Cortex of kidney (tissue), 1 donor: ENCODE measurements at places on chromosomes 11 and 22.

DNA sequence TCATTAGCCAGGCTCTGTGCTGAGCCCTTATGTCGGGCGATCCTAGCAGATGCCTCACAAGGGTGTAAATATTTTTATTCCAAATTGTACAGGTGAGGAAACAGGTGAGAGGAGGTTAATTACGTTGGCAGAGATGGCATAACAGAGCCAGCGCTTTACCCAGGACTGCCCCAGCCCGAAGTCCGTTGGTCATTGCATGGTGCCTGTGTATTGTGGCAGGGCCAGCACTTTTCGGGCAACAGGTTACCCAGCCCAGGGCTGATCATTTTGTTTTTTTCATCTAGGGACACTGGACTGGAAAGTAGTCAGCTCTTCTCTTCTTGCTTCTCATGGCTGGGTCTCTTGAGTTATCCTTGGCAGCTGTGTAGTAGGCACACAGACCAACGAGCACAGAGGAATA, 202.2 kb upstream of the NAV2 start:
- no peak for DNase-seq

DNA sequence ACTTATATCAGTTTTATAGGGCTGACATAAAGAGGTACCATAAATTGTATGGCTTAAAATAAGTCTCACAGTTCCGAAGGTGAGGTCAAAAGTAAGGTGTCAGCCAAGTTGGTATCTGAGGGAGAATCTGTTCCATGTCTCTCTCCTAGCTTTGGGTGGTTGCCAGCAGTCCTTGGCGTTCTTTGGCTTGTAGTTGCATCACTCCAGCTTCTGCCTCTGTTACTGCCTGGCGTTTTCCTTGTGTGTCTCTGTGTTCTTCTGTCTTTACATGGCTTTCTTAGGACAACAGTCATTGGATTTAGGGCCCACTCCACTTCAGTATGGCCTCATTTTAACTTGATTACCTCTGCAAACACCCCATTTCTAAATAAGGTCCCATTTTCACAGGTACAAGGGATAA, 16.7 kb downstream of the MMP7 start:
- DNase-seq: no peak

DNA sequence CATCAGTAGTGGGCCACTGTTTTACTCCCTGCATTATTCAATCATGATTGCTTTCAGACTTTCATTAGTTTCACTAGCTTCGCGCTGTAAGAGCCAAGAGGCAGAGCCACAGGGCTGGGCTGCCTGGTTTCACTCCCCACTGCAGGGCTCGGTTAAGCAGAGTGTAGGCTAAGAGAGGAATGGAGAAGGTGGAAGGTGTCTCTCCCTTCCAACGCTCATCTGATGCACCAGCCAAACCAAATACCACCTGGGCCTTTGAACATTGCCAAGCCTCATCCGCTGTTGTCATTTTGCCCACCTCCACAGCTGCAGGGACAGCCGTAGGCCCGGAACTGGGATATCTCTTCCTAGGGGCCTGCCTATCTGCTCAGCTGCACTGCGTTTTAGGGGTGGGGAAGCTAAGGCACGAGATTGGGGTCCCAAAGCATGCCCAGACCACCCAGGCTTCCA, 480 bp upstream of the SMARCB1 start:
- DNase-seq: no peak

DNA sequence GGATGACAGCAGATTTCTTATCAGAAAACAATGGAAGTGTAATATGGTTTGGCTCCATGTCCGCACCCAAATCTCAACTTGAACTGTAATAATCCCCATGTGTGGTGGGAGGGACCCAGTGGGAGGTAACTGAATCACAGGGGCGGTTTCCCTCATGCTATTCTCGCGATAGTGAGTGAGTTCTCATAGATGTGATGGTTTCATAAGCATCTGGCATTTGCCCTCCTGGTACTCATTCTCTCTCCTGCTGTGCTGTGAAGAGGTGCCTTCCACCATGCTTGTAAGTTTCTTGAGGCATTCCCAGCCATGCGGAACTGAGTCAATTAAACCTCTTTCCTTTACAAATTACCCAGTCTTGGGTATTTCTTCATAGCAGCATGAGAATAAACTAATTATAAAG, 81.0 kb upstream of the SCUBE2 start:
- DNase-seq: no peak

DNA sequence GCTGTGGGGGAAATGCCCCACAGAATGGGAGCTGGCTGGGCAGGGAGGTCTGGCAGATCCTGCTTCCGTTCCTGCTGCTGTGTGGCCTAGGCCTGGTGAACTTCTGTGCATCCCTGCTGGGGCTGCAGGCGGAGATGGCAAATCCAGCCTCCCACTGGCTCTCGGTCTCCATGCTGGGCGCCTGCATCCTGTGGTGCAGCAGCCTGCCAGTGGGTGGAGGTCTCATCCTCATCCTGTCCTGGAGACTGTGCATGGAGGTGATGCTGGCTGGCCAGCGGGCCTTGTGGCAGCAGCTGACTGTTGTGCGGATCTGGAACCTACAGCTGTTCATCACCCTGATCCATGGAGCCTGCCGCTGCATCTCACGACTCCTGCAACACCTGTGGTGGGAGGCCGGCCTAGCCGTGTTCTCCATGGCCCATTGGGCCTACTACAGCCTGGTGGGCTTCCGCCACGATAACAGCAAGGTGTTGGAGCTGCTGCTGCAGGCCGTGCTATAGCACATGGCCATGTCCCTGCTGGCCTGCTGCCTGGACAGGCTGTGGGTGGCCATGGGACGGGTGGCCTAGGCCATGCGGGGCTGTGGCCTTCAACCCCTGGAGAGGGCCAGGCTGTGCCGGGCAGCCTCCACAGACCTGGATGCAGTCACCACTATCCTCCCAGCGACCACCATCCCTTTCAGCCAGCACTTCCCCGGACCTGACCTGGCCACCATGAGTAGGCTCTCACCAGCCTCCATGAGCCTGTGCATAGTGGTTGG, 8.8 kb upstream of the RPL3 start:
- no peak for DNase-seq

- no peak for DNase-seq
These were observed 926 bp downstream of the PRR5L start for GRCh38 chr11:36296884-36297543.

GRCh38 chr11:86688398-86689179, 16.2 kb upstream of the ME3 start:
- DNase-seq: no peak

- no peak for DNase-seq
These were observed 273.2 kb upstream of the KIRREL3 start for GRCh38 chr11:127273593-127274327.

- no peak for DNase-seq
These were observed 18.0 kb upstream of the DNAJB13 start for GRCh38 chr11:73932781-73933180.

DNA sequence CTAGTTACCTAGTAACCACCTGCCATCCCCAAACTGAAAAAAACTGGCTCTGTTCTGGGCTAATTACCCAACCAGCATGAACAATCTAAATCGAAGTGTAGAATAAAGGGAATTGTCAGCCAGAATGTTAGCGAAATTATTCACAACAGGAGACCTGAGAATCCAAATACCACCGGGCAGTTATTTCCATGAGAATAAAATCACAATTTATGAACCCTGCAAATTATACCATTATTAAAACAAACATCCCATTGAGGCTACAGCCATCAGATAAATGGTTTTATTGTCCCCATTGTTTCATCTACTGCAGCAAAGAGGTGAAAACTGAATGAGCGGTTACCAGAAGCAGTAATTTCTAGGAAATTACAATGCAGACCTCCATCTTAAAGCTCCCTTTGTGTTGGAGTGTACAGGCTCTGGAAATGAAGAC, 21.7 kb downstream of the FAM168A start:
- no peak for DNase-seq

DNA sequence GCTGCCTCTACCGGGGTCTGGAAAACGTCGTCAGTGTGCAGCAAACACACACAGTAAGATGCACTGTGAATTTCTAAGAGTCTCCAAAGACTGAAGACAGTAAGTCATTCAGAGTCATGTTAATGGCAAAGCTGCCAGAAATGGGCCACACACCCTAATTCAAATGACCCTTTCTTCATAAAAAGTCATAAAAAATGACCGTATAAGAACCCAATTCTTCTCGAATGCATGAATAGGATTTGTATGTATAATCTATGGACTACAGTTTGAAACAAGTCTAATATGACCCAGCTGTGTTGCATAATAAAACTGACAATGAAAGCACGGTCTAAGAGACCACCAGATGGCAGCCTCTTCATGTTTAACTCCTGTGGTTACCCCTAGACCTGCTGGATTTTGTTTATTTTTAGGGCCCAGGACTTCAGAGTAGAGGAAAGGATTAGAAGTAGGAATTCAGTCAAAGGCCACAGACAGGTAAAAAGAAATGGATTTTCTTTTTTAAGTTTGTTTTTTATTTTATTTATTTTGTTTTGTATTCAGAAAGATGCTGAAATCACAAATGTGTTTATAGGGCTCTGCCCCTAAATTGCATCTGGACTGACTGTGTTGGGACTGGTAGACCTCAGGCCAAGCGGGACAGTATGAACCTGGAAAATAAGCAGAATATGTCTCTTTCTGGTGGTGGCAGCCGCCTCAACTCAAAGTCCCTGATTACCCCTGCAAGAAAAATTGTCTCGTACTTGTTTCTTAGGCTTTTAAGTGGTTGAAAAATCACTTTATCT, 32.1 kb upstream of the SLC5A12 start:
- no peak for DNase-seq

GRCh38 chr11:2898366-2899079, 12.9 kb upstream of the CDKN1C start:
- no peak for DNase-seq

- no peak for DNase-seq
These were observed 19.8 kb downstream of the IGSF9B start for GRCh38 chr11:133937015-133937414.

DNA sequence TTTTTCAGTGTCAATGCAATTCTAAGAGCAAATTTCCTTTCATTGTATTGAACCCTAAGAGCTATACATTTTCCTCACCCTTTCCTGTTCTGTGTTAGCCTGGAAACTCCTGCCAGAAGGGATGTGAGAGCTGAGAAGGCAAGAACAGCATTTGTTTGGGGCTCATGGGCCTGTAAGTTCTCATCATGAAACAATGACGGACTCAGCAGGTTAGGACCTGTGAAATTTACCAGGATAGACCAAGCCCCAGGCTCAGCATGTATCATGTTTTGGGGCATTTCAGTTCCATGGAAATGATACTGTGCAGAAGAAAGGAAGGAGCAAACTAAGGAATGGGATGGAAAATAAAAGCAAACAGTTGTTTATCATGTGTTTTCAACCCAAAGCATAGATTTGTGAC, 41.6 kb downstream of the NTM start:
- no peak for DNase-seq

- DNase-seq: no peak
These were observed 49.6 kb upstream of the NECTIN1 start for GRCh38 chr11:119778391-119779194.

DNA sequence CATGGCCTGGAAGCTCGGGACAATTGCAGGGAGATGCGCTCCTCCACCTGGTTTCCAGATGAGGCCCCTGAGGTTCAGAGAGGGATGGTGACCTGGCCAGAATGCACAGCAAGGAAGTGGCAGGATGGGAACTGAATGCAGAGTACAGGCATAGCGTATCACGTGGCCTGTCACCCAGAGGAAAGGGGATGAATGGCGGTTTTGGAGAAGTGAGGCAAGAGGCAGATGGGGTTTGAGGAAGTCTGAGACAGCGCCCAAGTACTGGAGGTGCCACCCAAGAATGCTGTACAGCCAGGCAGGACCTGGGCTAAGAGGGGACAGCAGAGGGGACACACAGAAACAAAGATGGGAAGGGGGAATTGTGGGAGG, 4.9 kb downstream of the RAB3IL1 start:
- no peak for DNase-seq

DNA sequence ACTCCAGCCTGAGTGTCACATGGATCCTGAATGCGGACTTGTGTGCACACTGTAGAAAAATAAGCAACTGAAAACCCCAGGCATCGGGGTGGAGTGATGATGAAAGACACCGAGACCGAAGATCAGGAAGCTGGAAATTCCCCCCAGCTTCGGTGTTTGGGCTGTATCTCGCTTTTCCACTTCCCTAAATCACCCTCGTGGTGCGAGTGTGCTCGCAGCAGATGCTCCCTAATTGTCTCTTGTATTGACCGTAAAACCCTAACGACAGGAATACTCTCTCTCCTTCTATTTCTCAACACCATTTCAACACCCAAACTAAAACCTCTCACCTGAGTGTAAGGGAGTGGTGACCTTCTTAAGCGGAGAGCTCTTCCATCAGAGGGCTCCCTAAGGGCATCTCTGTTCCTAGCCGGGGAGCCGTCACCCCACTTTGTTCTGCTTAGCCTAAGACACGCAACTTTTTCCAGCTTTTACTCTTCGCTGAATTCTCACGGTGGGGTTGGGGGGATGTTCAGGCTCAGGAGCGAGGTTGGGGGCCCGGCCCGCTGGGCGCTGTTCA, 635 bp upstream of the GRK3 start:
- DNase-seq: no peak

DNA sequence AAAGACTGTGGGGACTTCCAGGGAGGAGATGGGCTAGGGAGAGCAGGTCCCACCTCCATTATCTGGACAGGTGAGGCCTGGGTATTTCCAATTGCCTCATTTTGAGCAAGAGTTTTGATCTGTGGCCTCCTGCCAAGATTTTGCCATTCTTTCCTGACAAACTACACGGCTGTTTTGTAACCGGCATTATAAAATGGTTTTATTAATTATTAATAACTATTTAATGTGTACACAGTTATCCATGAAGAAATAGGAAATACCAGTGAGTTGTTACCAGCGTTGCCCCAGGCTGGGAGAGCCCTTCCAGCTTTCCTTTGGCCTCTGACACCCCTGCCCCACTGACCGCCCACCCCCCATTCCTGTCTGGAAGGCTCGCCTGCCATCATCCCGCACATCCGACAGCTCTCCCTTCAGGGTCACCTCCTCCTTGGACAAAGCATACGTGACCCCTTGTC, 14.9 kb upstream of the SEC14L3 start:
- DNase-seq: no peak
